ENCODE measurements at places on chromosomes 12 and 14. TPM values are rescaled to one million over a fixed set of nuclear protein-coding genes. Genes with fewer than 3 reads are reported as not detected.

GRCh38 chr12:56683-57346, 9.8 kb upstream of the IQSEC3 start:
- no peak for DNase-seq

GRCh38 chr14:24122898-24123297, 7.6 kb upstream of the FITM1 start:
- DNase-seq: no peak

- DNase-seq: no peak
These were observed 22.5 kb upstream of the CMKLR1 start for GRCh38 chr12:108361606-108362005.

CCDC88C gene
- total RNA-seq: 0.18 TPM

FOXG1 gene
- not detected for total RNA-seq

DNA sequence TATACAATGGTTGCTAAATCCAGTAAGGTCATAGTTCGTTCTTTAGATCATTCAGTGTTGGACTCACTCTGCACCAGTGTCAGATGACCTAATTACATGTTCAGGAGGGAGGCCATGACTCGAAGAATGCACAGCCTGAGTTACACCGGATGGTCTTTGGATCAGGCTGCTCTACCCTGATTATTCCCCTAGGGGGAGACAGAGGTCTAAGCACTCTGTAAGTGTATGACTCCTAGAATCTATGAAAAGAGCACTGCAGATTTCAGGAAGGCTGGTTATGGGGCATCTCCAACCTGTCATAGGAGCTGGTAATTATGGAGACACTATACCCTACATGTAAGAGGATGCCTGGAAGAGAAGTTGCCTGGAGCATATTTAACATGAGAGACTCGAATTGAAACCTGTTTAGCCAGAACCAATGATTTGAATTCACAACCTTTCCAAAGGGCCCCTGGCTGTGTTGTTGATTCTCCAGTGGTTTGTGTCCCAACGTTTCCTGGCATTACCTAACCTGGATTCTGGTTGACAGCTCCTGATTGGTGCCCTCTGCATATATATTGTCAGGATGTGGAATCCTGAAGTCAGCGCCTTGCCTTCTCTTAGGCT, at the start of gene MUCL1:
Gene MUCL1 (plus strand): TSS at position 584 of the 606 bp plus-strand sequence. CDS start 67 bp downstream, outside the sequence.
- peak; percentile 57 for DNase-seq

- DNase-seq: peak; percentile 70
These were observed 63.6 kb downstream of the CHGA start for GRCh38 chr14:92986254-92987147.

POTEM gene
- total RNA-seq: not detected

GRCh38 chr14:73455294-73455693, 3.1 kb downstream of the NUMB start:
- no peak for DNase-seq

GRCh38 chr12:1591543-1591942, 2.8 kb downstream of the FBXL14 start:
- DNase-seq: peak; percentile 59

LRFN5 gene
- 3.6 TPM for total RNA-seq

DNA sequence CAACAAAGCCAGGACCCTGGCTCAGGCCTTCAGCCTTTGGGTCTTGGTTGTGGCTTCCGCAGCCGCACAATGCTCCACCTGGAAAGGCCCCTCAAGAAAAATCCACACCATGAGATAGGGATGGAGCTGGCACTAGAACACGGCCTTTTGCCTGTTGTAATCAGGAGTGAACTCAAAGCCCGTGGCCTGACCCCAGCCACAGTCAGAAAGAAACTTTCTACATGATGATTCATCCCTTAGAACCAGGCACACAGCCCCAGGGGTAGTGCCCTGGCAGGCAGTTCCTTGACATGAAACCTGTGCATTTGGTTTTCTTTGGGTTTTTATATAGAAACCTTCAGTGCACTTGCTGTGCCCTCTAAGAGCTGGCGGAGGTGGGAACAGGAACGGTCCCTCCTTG, 5.1 kb downstream of the CLMN start:
- no peak for DNase-seq

DNA sequence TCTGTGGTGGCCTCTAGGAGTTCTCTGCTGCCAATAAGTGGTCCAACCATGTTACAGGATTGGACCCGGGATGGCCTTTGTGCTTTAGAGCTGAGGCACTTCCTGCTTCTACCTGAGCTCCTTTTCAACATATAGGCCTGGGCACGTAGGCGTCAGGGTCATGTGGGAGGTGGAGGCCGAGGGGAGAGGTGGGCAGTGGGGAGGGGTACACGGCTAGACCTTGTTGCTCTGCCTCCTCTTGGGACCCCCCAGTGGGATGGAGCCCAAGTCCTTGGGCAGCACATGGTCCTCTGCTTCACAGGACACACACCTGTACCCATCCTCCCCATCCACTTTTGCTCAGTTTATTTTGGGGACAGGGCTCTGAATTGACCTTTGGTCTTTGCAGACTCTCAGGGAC, 7.4 kb downstream of the RBP5 start:
- DNase-seq: no peak

GRCh38 chr14:32710731-32711680, 227.7 kb upstream of the NPAS3 start:
- DNase-seq: peak; percentile 14

DNA sequence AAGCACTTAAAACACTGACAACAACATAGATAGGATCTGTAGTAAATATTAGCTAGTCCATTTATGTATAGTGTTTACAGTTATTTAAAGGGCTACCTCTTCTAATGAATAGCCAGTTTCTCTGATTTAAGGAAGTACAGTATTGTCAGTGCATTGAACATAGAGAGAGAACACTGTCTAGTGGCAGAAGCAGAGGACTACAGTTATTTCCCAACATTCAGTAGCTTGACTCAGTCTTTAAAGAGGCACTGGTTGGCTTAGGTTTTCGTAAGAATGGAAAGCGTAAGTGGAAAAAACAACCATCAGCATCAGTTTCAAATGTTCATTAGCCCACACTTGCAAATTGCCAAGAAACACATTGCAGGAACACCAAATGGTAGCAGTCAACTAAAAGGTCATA, 125.0 kb upstream of the HMGA2 start:
- DNase-seq: peak; percentile 65

DNA sequence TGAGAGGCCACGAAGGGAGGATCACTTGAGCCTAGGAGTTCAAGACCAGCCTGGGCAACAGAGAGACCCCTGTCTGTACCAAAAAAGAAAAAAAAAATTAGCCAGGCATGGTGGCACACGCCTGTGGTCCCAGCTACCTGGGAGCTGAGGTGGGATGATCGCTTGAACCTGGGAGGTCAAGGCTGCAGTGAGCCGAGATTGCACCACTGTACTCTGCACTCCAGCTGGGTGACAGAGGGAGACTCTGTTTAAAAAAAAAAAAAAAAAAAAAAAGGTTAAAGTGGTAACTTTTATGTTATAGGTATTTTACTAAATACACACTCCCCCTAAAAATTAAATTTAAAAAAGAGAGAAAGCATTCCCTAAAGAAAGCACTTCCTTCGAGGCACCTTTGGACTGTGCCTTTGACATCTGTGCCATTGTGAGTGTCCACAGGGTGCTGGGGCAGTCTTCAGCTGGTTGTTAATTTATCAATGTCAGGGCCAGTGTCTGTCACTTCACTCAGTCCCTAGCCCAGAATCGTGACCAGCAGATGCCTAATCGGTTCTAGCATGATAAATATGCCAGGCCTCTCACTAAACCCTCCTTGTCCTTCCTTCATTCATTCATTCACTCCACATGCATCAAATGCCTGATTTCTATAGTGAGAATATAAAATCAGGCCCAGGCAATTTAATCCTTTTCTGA, 63.1 kb downstream of the B4GALNT3 start:
- DNase-seq: no peak

DNA sequence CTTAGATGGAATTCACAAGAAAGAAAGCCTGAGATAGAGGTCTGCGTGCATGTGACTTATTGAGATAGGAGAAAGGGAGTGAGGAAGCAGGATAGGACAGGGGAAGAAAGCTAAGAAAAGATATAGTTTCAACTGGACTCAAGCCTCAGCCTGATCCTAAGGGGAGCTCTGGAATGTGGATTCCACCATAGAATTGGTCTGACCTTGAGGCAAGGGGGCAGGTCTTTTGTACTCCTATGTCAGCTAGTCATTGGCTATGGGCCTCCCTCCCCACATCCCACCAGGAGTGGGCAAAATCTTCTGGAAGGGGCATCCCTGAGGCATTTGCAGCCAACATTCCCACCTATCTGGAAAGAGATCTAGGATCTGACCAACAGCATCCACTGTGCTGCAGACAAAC, 88.5 kb upstream of the HSPB8 start:
- no peak for DNase-seq

DNA sequence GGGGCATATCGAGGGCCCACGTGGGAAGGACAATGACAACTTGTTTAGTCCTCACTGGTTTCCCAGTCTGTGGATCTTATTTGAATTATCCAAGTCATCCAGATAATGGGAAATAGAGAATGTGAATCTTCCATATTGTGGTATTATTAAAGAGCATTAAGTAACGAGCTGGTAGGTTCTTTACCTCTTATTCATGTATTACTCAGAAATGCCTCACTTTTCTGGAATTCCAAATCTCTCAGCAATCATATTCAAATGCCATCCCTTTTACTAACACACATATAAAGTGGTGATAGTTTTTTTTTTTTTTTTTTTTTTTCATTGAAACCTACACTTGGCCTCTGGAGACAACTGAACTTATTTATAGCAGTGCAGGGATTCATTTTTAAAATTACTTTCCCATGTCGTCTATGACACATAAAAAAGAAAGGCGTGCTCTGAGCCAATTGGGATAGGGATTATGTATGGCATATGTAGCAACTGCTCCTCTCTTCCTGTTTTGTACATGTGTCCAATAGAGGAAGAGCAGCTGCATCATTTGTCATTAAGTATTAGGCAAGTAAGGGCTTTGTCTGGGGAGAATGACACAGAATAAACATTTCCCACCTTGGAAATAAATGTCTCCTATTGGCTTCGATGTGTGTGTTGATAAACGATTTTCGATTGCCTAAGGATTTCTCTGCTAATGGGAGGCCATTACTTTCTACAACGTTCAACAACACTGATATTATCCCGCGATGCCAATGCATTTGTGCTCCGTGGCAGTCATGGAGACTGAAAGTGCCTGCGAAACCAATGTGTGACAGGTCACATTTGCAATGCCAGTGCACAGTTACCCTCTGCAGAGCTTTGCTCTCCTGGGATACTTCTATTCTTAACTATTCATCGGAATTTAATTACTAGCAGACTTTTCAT, 78.6 kb upstream of the IFNG-AS1 start:
- DNase-seq: peak; percentile 95

DNA sequence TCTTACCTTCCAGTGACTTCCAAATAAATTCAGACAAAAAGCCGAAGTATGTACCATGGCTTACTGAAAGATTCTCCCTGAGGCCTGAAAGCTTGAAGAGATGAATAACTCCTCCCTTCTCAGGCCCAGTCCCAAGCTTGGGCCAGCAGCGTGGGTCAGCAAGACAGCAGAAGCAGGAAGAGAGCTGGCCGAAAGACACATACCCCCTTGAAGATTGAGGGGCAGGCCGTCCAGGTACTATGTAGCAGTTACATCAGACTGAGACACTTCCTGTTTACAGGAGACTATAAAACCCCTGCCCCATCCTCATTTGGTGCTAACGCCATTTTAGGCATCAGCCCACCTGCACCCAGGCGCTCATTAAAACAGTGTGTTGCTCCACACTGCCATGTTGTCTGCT, 15.0 kb downstream of the NDUFA12 start:
- DNase-seq: no peak

- peak; percentile 66 for DNase-seq
These were observed 297.6 kb downstream of the DAD1 start for GRCh38 chr14:22291406-22291805.

DNA sequence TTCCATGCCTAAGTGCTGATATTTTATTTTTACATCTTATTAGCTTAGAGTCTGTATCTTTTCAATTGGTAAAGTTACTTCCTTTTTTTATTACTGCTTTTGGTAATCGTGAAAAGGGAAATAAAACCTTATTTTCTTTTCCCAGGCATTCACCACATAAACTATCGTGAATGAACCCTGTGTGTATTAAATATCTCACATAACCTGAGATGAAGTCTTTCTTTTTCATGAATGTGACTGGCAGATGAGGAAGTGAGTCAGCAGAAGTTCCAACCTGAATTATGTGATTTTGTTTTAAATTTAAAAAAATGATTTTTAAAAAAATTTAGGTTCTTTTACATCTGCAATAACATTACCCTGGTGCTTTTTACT, 26.0 kb downstream of the MYBPC1 start:
- no peak for DNase-seq

All from IMR-90 (cell line).